ENCODE measurements at places on chromosomes 2 and 18.
A peak's percentile ranks its signal among the peaks of the same experiment; 100 is the strongest.

DNA sequence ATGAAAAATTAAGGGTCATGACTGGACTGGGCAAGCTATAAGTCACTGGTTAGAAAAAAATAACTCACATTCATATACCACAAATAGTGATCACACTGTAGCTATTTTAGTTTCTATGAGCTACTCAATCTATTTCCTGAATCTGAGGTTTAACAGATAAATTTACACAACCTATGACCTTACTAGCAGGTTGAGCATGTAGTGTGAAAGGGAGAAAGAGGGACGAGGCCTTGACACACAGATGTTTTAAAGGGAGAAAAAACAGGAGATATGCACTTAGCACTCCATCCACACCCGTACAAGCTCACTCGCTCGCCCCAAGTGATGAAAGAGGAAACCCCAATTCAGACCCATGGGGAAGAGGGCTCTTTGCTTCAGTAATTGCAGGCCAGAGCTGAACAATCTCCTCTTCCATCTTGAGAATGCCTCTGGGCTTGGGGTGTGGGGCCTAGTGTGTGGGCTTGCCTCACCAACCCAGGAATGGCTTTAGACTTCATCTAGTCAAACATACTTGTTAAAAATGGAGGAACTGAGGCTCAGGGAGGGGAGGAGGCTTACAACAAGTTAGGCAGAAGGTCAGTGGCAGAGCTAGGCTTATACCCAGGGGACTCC is 10.7 kb downstream of the CYRIA start:
- DNase-seq: no peak

DNA sequence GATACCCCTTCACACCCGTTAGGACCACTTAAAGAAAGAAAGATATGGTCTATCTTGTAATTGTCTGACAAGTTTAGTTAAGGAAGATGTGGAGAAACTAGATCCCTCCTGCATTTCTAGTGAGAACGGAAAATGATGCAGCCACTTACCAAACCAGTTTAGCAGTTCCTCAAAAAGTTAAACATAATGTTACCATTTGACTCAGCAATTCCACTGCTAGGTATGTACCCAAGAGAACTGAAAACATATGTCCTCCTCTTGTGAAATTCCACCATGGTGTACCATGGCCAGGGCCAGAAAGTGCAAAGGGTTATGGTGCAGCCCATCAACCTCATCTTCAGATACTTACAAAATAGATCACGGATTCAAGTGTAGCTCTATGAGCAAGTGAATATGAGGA is 79.0 kb upstream of the ID2 start:
- no peak for DNase-seq

DNA sequence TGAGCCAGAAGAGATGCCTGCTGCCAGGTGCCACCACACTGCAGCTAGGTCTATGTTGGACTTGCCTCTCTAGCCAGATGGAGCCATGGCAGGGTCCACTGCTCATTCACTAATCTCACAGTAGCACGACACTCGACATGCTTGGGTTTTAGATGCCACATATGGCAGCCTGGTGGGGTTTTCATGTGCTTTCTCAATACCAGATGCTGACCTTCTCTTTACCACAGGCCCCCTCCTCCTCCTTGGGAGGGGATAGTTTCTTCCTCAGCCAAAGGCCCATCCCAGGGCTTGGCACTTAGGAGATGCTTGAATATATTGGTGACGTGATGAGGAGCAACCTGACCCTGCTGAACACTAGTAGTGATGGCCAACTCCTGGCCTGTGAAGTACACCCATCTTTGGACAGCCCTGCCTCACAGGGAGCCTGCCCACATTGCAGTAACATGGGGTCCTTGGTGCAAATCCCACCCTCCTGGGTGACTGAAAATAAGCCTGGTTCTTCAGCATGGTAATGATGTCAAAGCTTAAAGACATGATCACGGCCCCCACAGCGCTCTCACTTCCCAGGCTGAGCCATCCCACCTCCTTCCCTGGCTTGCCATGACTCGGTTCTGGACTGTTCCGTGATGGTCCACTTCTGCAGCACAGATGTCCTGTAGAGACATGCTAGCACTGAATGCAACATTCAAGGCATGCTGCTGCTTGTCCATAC is 227.5 kb downstream of the SH3RF3 start:
- no peak for DNase-seq

DNA sequence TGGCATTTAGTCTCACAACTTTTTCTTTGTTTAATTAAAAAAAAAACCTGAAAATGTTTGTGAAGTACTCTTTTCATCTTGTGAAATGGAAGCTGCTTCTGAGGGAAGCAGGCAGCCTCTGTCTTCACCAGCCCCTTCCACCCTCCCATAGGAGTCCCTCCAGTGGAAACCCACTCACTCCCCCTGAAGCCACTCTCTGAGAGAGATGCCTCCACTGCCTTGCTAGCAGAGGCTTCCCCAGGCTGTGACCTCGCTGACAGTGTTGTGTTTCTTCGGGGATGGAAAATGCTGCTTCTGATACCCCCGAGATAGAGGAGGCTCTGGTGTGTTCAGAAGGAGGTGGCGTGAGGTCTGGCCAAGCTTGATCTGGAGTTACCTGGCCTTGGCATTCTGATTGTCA is 59.9 kb downstream of the SH3RF3 start:
- DNase-seq: no peak

DNA sequence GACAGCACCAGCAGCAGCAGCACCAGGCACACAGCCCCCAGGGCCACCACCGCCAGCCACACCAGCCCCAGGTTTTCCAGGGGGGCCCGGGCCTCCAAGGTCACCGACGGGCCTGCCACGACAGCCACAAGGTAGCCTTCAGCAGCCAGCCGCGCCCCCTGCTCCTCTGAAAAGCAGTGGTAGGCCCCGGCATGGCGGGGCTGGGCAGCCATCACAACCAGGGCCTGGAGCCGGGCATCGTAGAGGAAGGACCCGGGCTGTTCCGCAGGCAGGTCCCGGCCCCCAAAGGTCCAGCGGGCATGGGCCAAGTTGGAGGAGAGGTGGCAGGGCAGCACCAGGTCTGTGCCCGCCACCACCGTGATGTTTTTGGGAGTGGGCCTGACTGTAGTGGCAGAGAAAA is 3.3 kb upstream of the ANKRD39 start:
- DNase-seq: no peak

DNA sequence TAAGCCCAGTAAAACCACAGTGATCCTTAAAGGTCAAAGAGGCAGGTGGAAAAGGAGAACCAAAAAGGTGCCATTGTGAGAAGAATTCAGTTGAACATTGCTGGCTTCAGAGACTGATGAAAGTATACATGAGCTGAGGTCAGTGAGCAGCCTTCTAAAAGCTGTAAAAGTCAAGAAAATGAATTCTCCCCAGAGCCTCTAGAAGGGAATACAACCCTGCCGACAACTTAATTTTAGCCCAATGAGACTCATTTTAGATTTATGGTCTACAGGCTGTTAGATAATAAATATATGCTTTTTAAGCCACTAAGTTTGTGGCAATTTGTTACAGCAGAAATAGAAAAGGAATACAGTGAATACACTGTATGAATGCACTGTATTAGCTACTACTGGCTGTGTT is 911.4 kb downstream of the TRIB2 start:
- DNase-seq: no peak

- DNase-seq: no peak
Observed at GRCh38 chr2:105865222-105865913, 120.7 kb downstream of the NCK2 start.

DNA sequence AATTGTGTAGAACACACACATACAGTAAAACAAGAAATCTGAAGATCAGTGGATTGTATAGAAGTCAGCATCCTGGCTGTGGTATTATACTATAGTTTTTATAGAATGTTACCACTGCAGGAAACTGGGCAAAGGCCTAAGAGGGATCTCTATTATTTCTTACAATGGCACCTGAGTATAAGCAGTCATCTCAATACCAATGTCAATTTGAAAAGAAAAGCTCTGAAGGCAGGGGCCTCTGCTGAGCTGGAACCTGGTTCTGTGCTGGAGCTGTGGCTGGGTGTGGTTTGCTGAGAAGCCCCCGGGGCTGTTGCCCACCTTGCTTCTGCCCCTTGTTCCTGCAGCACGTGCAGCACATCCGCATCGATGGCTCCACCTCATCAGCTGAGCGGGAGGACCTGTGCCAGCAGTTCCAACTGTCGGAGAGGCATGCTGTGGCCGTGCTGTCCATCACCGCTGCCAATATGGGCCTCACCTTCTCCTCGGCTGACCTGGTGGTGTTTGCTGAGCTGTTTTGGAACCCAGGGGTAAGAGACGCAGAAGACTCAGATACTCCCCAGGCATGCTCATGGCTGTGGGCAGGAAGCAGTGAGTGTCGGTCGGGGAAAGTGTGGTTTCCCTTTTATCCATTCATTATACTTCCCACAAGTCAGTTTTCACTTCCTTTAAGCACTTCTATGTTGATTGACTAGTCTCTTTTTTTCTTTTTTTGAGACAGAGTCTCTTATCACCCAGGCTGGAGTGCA is 23.5 kb upstream of the RPL37A start:
- DNase-seq: peak; percentile 45

- DNase-seq: no peak
Observed at GRCh38 chr2:179428649-179429048, 164.0 kb upstream of the SESTD1 start.

GRCh38 chr18:47772374-47773248 is 157.8 kb downstream of the SMAD2 start:
- DNase-seq: peak; percentile 78

- no peak for DNase-seq
Observed at GRCh38 chr18:34880403-34880802, 160.8 kb upstream of the MAPRE2 start.
